Left ventricle myocardium inferior (tissue), 1 donor: ENCODE measurements at places on chromosomes 2 and 18. TPM values are rescaled to one million over a fixed set of nuclear protein-coding genes. Genes with fewer than 3 reads are reported as not detected.

Gene VWA3B
- 0.52 TPM for total RNA-seq

Gene IL18R1
- total RNA-seq: 1.8 TPM

Gene SIX3
- total RNA-seq: not detected

Gene PAX8
- 0.44 TPM for total RNA-seq

Gene GAD1
- not detected for total RNA-seq

Gene SCN1A
- 0.63 TPM for total RNA-seq

Gene MYCN
- total RNA-seq: 0.38 TPM

Gene REEP1
- total RNA-seq: 30.2 TPM

Gene PLEKHB2
- 42.9 TPM for total RNA-seq

Gene TMEM37
- total RNA-seq: 2.4 TPM

- H3K27me3 ChIP-seq: no peaks in the 10 kb centered on the region
- DNase-seq: no peak
- H3K4me3 ChIP-seq: no peak overlapping the region
- H3K4me1 ChIP-seq: no peaks in the 10 kb centered on the region
Observed at GRCh38 chr2:1981850-1982249, 237.5 kb upstream of the PXDN start.

DNA sequence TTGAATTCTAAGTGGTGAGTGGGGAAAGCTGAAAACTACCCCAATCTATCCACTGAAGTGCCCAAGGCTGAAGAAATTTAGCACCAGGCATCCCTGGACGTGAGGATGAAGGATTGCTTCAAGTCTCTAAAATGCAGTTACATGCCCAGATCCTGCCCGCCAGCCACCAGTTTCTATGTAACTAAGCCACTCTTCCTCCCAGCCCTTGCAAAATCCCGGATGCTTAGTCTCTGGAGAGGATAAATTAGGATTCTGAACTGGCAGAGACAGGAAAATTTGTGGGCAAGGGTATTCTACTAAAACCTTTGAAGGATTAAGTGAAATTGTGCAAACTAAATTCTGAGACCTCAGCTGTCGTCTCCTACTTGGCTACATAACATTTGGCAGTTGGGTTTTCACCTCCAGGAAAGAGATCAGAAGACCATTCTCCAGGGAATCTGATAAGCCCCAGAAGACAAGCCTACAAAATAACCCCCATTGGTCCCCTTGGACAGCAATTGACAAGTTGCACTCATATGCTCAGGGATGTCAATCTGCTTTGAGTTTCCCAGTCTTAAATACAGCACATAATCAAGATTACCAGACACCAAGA, 93.9 kb upstream of the CD226 start:
- no peaks in the 10 kb centered on the region for H3K27me3 ChIP-seq
- H3K27ac ChIP-seq: no peak overlapping the region
- H3K4me3 ChIP-seq: no peak overlapping the region
- H3K4me1 ChIP-seq: peaks cover 25% of the 10 kb centered on the region

- peak overlapping the region; percentile 69 for H3K27ac ChIP-seq
- DNase-seq: no peak
- no peak overlapping the region for H3K4me3 ChIP-seq
- H3K4me1 ChIP-seq: peaks cover 17% of the 10 kb centered on the region
Observed at GRCh38 chr2:231370429-231370748, 25.1 kb upstream of the B3GNT7 start.

DNA sequence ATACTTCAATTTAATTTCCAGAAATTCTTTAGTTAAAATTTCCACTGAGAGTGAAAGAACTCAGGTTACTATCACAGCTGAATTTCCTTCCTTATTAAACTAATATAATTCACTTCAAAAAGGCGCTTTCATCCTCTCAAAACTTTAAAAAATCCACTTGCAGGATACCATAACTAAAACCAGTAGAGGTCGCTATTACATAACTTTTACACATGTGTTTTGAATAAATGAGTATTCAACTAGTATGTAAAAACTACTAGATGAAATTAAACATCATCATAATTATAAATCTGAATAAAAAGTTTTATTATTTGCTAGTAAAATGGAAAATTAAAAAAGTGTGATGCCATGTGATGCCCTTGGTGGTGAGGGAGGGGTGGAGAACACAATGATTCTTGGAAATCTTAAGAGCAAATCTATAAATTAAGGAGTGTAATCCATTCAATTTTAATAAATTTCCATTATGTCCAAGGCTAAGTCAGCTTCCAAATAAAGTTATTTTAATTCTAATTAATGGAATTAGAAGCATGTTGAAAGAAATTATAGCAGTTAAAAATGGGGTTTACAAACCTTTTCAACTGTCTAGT, 61.4 kb downstream of the SOS1 start:
- no peaks in the 10 kb centered on the region for H3K27me3 ChIP-seq
- DNase-seq: no peak
- no peaks in the 10 kb centered on the region for H3K4me1 ChIP-seq
- H3K4me3 ChIP-seq: no peak overlapping the region
- no peaks in the 10 kb centered on the region for H3K36me3 ChIP-seq

DNA sequence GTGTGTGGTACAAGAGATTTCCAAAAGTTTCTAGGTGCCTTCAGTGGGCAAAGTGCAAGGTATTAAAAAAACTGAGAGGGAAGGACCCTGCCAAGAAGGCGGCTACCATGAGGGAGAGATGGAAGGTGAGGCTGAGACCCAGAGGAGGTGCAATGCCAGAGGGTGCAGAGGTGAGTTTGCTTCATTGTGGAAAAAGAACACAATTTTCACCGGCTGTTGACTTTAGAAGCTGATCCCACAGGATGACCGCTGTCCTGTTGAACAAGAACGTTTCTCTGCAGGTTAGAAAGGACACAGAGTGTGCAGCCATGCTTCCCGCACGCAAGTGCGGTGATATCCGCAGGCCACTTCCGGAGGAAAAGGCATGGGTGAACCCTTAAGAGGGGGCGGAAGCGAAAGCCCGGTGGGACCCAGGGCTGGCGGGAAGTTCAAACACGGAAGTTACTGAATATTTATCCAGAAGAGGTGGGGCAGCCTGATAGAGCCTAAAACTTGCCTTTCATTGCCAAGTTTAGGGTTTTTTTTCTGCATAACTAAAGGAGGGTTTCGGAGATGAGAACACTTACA, 16.6 kb downstream of the SP110 start:
- no peaks in the 10 kb centered on the region for H3K4me1 ChIP-seq
- H3K36me3 ChIP-seq: peaks cover 91% of the 10 kb centered on the region
- DNase-seq: peak; percentile 22

GRCh38 chr2:105592288-105592687, 152.4 kb upstream of the NCK2 start:
- no peak overlapping the region for H3K4me3 ChIP-seq
- H3K36me3 ChIP-seq: no peaks in the 10 kb centered on the region
- no peaks in the 10 kb centered on the region for H3K27me3 ChIP-seq
- DNase-seq: no peak
- peaks cover 9% of the 10 kb centered on the region for H3K4me1 ChIP-seq
- peak overlapping the region; percentile 14 for H3K27ac ChIP-seq

GRCh38 chr2:171334171-171334570, 99.6 kb downstream of the METTL8 start:
- DNase-seq: no peak
- no peak overlapping the region for H3K27ac ChIP-seq
- no peaks in the 10 kb centered on the region for H3K4me1 ChIP-seq

DNA sequence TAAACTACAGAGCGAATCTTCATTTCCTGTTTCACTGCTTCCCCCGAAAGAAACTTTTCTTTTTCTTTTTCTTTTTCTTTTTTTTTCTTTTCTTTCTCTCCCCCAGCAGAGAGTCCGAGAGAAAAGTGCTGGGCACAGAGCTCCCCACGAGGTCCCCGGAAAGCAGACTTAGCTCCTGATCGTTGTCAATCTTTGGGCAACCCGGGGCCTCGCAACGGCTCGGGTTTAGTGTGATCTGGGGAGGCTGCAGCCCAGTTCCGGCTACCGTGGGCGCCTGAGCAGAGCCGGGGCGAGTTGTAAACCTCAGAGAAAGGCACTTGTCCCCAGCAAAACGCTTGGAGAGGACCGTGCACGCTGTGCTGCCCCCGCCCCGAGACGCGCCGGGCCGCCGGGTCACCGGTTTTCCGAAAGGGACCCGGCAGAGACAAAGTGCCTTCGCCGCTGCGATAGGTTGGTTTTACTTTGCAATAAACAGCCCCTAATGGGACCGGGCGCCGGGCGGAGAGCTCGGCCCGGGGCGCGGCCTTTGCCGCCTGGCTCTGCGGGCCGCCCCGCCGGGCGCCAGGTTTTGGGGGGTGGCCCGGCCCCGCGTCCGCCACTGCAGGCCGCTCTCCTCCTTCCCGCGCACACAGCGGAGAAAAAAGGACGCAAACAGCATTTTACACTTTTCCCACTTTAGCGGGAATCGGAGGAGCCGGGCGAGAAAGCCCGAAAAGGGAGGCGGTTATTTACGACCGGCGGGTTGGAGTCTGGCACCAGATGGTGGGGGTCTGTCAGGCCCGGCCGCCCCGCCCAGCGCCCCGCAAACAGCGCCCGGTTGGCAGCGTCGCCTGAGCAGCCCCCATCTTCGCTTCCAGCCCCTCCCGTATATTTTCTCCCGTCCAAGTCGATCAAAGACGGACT, 136.0 kb downstream of the INSIG2 start:
- no peaks in the 10 kb centered on the region for H3K36me3 ChIP-seq
- peaks cover 16% of the 10 kb centered on the region for H3K4me1 ChIP-seq
- H3K4me3 ChIP-seq: peak overlapping the region; percentile 62
- DNase-seq: peak; percentile 12
- H3K27ac ChIP-seq: no peak overlapping the region

DNA sequence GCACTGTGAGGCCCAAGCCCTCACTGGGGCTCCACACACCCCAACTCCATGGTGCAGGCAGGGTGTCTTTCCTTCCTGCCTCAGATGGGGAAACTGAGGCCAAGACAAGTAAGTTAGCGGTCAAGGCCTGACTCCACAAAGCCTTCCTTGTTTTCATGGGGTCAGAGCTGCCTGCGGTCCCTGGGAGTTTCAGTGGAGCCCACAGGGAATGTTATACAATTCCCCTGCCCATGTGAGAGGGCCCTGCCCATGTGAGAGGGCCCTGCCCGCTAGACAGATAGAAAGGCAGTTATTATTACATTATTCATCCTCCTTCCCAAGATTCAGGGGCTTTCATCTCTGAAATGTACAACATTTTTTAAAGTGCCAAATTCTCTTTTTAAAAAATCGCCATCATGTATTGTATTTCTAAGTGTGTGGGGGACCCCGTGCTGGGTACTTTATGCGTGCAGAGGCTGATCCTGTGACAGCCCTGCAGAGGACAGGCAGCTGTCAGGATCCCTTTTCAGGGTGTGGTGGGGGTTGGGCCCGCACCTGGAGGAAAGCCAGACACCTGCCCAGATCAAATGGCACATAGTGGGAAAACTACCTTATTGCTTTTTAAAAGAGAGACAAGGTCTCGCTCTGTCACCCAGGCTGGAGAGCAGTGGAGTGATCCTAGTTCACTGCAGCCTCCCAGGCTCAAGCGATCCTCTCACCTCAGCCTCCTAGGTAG, 23.4 kb downstream of the FBLN7 start:
- H3K4me1 ChIP-seq: no peaks in the 10 kb centered on the region
- H3K36me3 ChIP-seq: no peaks in the 10 kb centered on the region
- no peak for DNase-seq
- no peak overlapping the region for H3K27ac ChIP-seq
- H3K4me3 ChIP-seq: no peak overlapping the region
- no peaks in the 10 kb centered on the region for H3K27me3 ChIP-seq

- H3K4me3 ChIP-seq: no peak overlapping the region
- no peaks in the 10 kb centered on the region for H3K27me3 ChIP-seq
- no peaks in the 10 kb centered on the region for H3K36me3 ChIP-seq
- H3K27ac ChIP-seq: no peak overlapping the region
Observed at GRCh38 chr2:121200011-121200347, 85.0 kb downstream of the TFCP2L1 start.

GRCh38 chr2:189569295-189569910, 11.2 kb downstream of the SLC40A1 start:
- H3K4me3 ChIP-seq: no peak overlapping the region
- no peak for DNase-seq
- H3K27ac ChIP-seq: peak overlapping the region; percentile 62
